Posterior cingulate gyrus (tissue), 11 donors: ENCODE measurements at places on chromosomes 1 and 21.
A peak's percentile ranks its signal among the peaks of the same experiment; 100 is the strongest.

- DNase-seq = no peak
These were observed 4.3 kb upstream of the STK40 start for GRCh38 chr1:36389999-36390398.

DNA sequence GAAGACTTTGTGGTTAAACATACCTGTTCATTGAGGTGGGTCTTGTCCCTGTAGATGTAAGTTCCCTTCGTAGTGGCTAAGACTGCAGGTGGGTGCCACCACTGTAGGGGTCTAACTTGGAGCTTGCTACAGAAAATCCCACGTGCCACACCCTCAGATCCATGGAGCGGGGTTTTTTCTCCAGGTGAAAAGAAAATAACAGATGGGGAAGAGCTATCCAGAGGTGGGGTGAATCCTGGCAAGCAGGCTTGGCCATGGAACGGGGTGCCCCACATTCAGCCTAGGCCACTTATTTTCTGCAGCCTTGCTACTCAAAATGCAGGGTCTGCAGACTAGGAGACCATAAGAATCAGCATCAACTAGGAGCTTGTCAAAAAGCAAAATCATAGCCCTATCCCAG lies 24.0 kb downstream of the EXOC8 start:
- DNase-seq = no peak

- no peak for DNase-seq
These were observed 158.5 kb upstream of the FGGY start for GRCh38 chr1:59138402-59138801.

DNA sequence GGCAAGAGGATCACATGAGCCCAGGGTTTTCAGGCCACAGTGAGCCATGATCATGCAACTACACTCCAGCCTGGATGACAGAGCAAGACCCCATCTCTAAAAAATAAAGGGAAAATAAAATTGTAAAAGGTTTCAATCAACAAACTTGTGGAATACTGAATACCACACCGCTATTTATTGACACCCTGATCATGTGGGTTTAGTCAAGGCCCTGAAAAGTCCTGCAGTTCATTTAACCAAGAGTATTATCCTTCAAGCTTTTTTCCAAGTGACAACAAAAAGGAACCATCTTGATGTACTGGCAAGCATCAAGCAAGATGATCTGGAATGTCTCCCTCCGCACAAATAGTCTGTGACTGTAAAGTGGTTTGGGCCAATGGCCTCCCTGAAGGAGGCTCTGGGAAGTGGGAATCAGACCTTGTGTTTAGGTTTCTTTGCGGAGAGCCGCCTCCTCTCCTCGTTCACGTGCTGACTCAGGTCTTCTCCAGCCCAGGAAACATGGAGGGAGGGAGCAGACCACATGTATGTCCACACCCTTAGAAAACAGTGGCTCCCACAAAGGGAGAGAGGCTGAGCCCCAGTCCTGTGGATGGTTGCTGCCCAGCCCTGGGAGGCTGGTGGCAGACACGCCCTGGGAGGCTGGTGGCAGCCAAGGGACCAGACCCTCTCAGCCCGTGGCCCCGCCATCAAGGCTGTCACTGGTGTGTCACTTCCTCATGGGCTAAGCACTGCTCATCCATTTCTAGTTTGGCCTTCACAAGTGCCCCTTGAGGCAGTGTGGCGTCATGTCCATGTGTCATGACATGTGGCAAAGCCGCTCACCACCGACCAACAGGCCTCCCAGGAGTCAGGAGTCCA lies 56.7 kb downstream of the RIPK4 start:
- DNase-seq = no peak

- no peak for DNase-seq
These were observed 235.0 kb upstream of the NFIA start for GRCh38 chr1:60847391-60847790.

DNA sequence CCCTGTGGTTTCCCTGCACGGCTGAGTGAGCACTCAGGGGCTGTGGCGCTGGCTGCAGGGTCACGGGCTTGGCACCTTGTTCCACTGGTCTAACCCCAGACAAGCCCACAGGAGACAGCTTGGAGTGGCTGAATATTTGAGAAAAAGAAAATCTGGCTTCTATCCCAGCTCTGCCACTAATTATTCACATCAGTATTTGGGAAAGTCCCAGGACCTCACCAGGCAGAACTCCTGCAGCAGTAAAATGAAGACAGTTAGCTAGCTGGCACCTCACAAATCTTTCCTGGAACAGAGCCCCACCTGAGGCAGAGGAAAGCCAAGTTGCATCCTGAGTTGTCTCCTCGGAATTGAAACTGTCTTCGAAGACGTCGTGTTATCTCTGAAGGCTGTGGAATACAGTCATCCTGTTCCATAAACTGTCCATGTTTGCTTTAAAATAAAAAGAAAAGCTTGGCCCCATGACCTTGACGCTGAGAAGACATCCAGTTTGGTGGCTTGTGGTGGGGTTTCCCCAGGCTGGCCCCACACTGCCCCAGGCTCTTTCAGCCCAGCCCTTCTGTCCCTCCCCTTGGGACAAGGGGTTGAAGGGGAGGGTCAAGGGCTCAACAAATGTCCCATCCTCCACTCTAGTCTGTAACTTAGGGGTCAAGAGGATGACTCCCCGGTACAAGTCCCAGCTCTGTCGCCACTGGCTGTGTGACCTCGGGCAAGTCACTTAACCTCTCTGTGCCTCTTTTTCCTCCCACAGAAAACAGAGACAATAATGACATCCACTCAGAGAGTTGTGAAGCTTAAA lies 93.8 kb upstream of the TMPRSS2 start:
- no peak for DNase-seq

GRCh38 chr1:45998020-45998617 lies 134.3 kb downstream of the PIK3R3 start:
- DNase-seq = no peak

DNA sequence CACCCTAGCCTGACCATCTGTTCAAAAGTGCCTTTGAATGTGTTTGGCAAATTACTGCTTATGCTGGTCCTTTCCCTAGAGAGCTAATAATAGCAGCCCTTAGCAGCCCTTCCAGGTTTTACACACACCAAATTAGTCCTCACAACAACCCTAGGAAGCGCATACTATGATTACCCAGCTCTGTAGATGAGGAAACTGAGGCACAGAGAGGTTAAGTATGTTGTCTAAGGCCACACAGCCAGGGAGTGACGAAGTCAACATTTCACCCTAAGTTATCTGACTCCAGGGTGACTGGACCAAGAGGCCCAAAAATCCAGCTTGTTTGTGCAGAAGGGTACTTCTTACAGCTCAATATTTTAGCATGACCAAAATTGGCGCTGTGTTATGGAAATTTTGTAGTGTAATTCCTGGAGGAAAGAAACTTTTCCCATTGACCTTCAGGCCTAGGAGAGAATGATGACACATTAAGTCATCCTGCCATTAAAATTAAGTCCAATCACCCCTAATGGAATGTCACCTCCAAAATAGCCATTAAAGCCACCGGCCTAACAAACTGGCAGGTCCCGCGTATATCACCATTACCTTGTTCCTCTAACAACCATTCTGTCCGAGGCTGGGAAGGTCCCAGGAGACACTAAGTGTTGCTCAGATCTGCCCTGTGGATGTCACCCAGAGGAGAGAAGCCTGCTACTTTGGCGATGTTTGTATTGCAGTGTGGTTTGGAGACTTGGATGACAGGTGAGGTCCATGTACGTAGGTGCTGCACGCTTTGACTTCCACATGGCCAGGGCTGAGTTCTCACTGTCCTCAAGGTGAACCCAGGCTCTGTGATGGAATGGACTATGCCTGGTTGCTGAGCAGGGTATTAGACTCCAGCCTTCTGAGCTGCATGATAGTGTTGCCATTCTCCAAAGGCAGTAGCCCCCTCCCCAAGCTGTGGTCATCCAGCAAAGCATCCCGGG lies 258.3 kb downstream of the TOMM20 start:
- no peak for DNase-seq

DNA sequence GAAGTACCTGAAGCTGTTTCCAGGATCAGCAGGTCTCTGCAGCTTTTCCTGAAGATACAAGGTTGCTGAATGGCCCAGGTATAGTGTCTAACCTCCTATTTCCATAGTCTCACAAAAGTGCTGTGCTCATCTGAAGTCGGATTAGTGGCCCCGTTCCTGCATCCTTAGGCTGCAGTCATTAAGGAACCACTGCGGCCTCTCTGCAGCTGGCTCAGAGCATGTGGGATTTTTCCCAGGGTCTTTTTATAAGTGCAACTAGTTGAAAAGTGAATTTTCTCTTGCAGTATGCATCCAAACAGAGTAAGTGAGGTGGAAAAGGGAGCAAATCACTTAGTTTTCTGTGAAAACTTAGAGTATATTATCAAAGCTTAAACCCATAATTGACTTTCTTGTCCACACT lies 565.3 kb upstream of the NEGR1 start:
- DNase-seq = no peak

- no peak for DNase-seq
These were observed 960 bp downstream of the RCAN1 start for GRCh38 chr21:34613679-34614627.

GRCh38 chr1:112196008-112196588 lies 199.9 kb upstream of the CTTNBP2NL start:
- no peak for DNase-seq

GRCh38 chr1:194288238-194288637 lies 1101.8 kb upstream of the B3GALT2 start:
- no peak for DNase-seq

DNA sequence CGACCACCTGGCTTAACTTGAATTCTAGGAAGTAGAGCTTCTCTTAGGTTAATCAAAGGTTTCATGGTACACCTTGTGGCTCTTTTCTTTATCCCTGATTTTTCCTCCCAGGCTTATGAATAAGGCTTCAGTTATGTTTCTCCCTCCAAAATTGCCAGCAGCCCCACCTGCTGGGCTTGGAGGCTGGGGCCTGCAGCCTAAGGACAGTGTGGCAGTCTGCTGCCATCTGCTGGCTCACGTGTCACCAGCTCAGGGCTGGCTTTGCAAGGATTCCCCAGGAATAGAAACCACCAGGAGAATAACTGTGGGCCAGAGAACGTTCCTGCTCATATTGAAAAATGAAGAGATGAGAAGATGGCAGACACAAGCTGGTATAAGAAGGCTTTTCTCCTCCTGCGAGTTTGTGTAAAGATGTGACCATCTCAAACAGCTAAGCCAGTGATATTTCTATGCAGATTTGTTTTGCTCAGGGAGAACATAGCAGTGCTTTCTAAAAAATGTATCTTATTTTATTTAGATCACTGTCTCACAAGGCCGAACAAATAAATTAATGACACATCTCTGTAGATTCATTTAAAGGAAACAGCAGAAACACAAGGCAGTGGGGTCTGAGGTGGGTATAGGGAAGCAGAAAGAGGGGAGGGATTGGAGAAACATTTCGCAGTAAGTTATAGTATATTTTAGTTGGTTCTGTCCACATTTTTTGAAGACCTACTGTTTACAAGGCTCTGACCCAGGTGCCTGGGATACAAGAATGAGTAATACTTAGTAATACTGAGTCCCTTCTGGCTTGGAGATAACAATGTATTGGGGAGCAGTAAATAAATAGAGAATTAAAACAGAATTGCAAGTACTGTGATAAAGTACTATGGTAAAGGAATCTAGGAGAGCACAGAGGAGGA lies 291.1 kb upstream of the SGIP1 start:
- peak; percentile 88 for DNase-seq

DNA sequence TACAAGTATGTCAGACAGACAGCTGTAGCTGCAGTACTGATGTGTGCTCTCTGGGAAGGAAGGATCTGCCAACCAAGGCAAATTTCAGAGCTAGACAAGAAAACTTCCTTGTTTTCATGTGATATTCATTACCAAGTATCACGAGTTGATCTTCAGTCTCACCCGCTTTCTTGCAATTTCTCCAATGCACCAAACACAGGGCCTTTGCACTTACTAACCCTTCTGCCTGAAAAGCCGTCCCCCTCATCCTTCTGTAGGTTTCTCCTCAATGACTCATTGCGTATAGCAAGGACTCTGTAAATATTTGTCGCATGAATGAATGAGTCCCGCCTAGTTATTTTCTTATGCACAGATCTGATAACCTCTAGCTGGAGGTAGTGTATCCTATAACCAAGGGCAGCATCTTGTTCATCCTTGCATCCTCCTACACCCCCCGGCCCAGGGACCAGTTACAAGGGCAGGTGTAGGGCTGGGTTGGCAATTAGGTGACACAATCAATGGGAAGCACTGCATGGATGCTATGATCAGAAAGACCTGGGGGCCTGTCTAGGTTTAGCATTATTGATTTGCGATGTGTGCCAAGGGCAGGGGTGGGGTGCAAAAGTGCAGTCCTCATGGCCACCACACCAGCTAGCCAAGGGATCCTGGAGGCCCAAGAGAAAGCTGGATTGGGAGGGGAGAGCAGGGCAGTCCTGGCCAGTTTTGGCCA lies 51.4 kb upstream of the GPR157 start:
- DNase-seq = no peak

- DNase-seq = no peak
These were observed 10.2 kb upstream of the RCAN1 start for GRCh38 chr21:34625030-34625593.

DNA sequence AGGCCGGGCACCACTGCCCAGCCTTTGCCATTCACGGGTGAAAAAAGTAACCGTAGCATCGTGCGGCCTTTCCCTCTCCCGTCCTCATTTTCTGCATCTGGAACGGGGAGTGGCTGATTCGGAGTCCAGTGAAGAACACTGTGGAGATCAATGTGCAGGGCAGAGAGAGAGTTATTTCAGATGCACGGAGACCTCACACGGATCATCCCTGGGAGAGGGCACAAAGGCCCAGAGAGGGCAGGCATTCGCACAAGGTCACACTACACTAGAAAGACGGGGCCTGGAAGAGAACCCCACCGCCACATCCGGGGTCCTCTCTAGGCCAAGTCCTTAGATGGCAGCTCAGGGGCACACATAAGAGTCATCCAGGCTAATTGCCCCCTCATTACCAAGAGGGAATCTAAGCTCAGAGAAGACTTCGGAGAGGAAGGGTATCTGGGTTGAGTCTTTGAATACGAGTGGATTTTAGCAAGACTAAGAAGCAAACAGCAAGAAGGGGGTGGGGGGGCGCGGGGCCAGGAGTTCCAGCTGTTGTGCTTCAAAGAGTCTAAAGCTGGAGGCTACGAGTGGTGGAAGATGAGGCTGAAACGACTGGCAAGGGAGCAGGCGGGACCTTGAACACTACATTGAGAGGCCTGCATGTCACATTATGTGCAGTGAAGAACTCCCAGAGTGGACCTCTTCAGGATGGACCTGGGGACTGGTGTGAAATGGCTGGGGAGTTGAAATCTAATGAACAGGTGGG lies 857 bp downstream of the GPX7 start:
- DNase-seq = peak; percentile 16

- no peak for DNase-seq
These were observed 514 bp downstream of the S1PR1 start for GRCh38 chr1:101237229-101237837.

- DNase-seq = no peak
These were observed 29.9 kb upstream of the SAMD13 start for GRCh38 chr1:84271441-84272151.

DNA sequence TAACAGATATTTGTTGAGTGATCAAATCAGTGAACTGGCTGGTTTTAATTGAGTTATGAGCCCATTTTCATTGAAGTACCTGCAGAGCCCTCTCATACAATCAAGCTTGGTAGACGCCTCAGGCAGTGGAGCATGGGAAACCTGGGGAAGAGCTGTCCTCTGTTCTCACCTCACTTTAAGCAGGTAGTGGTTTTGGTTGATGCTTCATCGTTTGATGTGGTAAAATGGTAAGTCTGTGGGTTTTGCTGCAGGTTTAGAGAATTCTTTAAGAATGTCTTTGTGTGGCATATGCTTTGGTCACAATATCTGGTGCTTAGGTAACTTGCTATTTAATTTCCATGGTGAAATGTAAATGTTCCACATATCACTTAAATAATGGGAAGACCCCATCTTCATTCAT lies 10.0 kb downstream of the LAMC1 start:
- no peak for DNase-seq
